ENCODE measurements at places on chromosomes 16 and 17.

DNA sequence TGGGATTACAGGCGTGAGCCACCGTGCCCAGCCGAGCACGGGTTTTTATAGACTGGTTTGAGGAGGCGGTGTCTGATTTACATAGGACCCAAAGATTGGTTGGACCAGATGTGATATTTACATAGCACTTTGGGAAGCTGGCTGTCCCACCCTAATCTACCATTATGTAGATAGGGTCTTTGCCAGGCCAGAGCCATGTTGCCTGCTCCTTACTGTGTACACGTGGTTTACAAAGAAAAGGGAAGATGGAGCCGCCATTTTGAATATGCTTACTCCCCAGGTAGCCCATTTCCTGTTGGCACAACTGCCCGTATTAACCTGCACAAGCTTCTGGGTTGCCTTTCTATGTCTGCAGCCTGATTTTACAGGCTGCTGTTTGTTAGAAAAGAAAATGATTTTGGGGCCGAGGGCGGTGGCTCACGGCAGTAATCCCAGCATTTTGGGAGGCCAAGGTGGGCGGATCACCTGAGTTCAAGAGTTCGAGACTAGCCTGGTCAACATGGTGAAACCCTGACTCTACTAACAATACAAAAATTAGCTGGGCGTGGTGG, 89.9 kb upstream of the EEF2KMT start:
- no peak for DNase-seq

- no peak for DNase-seq
These were observed 839 bp downstream of the NKD1 start for GRCh38 chr16:50548909-50549560.

DNA sequence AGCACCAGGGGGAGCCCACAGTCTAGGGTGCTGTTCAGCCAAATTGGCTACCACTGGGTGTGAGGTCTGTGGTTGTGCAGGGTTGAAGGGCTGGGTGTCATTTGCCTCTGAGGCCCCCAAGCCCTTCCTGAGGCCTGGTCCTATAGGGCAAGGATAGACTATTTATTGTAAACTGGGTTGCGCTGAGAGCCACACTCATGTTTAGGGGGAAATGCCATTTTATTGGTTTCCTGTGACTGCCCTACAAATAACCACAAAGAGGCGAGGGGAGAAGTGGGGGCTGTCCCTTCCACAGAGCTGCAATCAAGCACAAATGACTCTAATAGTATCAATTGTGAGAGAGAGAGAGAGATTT, 3.6 kb upstream of the ZCCHC14 start:
- no peak for DNase-seq

- DNase-seq = no peak
These were observed 194.0 kb upstream of the CIBAR2 start for GRCh38 chr16:85306071-85306792.

GRCh38 chr16:86984343-86984742, 332.8 kb downstream of the C16orf95 start:
- DNase-seq = no peak

GRCh38 chr17:34650051-34650750, 70.8 kb downstream of the TMEM132E start:
- DNase-seq = no peak

GRCh38 chr16:89843409-89844350, 15.4 kb downstream of the SPIRE2 start:
- DNase-seq = no peak

DNA sequence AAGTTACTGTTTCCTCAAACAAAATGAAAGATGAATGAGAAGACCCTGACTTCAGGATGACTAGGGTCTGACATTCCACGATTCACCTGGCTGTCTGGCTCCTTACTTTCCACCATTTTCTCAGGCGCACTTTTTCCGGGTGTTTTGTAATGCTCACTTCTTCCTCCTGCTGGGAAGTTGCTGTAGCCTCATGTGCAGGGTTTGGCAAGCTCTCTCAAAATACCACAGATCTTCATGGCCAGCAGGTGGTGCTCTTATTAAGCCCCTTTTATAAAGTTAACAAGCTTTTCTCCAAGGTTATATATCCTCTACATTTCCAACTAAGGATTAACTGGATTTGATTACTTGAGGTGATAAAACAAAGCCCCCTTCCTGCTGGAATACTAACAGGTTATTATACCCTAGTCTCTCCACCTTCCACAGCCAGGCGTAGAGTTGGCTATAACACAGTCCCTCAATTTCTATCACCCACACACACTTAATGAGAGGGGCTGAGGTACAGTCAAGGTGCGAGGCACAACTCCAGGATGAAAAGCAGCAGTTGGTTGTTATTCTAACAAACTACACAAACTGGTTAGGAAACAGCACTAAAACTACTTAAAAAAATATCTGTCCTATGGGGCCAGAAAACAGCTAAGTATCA, 45.4 kb downstream of the STH start:
- peak; percentile 66 for DNase-seq

DNA sequence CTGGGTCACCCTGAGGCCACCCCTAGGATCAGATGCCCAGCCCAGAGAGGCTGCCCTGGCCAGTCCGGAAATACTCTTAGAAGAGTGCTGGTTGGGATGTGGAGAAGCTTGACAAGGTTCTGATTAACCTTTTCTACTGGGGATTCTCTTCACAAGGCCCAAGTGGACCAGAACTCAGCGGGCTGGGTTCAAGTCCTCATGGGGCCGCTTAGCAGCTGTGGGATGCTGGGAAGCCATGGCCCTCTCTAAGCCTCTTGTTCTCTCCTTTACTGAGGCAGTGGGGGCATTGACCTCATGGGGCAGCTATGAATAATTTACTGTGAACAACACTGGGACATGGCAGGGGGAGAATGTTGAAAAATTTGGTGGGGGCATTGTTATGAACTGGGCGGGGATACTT, 92.8 kb downstream of the CYLD start:
- DNase-seq = no peak

DNA sequence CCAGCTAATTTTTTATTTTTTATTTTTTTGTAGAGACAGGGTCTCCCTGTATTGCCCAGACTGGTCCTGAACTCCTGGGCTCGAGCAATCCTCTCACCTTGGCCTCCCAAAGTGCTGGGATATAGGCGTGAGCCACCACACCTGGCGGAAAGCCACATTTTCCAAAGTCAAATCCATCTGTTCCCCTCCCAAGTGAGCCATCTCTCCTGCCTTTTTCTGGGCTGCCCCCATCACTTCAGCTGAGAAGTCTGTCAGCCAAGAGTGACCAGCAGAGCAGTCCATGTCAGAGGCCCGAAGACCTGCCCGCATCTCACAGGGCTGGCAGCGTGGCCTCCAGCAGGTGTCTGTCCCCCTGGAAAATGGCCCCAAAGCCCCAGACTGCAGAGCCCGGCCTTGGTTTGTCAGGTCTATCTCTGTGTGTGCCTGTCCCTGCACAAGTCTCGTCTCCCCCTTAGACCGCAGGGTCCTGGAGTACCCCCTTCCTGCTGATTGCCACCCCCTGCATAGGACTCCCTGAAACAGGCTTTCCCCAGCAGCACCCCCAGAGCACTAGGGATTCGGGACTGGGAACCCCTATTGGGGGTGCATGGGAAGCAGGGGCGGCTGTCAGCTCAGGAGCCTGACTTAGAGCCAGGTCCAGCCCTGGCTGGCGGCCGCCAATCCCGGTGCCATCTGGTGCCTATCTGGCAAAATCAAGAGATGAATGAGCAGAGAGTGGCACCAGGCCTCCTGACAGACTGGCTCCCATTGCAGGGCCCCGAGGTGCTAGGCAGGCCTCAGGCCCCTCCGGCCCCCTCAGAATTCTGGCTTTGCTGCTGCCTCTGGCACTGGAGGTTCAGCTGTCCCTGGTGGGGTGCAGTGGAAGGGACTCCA, 7.8 kb downstream of the TTYH2 start:
- DNase-seq = no peak

DNA sequence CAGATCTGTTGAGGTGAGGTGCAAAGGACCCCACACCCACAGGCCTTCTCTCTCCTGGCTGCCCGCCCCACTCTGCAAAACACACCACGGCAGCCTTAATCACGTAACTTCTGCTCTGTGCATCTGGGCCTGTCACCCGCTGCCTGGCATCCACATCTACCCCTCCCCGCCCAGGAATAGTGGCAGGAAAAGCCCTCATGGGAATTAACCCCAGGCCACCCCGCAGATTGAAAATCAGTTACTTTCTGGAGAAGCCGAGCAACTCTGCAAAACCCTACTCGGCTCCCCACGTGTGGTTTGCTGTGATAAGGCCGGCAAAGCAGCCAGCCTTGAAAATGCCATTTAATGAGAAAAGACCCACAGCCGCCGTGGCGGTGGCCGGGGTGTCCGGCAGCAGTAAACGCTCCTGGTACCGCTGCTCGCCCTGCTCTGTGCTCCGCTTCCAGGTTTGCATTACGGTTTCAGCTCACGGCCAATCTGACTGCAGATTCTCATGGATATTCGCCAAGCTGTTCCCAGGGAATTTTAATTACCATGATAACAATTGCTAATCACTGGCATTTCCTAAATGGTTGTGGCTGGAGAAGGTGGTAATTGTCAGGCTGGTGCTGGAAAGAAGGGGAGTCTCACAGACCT, 78.0 kb upstream of the DOC2B start:
- DNase-seq = no peak

- DNase-seq = peak; percentile 77
These were observed 10.9 kb upstream of the HS3ST6 start for GRCh38 chr16:1929105-1929504.

DNA sequence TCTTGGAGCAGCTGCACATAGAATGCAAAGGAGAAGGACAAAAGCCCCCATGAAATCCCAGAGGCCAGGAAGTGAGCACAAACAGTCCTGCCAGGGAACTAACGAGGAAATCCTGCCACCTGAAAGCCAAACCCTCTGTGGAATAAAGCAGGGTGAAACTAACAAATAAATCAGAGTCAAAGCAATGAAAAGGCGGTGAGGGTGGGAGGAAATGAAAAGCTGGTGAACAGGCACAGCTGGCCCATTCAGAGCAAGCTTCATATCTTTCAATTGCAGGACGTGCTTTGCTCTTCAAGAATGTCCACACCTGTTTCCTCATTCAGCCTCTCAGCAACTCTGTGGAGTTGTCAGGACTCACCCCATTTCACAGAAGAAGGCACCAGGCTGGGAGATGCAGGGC, 108.1 kb downstream of the ABCC12 start:
- DNase-seq = no peak

DNA sequence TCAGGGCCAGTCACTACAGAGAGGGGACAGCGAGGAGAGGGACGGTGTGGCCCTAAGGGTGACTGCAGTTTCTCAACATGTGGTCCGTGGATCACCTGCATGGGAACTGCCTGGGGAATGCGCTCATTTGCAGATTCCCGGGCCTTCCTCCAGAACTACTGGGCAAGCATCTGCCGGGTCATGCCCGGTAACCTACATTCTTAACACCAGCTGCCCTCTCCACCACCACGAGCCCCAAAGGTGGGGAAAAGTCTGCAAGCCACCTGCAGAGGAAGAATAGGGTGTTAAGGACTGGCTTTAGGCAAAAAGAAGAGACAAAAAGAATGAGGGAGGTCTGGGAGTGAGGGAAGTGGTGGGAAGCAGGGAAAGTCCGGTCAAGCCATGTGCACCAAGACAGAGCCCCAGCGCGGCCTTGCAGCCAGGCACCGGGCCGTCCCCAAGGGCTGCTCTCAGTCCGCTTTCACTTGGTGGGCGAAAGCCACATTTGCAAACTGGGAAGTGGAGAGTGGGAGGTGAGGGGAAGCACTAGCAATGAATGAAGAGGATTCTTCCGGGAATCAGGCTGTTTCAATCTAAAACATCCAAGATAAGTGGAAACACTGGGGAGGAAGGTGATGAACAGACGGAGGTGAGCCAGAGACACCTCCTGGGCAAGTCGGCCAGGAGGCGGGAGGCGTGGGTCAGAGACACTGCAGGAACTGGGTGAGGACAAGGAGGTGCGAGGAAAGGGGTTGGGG, 70.3 kb downstream of the N4BP1 start:
- no peak for DNase-seq

DNA sequence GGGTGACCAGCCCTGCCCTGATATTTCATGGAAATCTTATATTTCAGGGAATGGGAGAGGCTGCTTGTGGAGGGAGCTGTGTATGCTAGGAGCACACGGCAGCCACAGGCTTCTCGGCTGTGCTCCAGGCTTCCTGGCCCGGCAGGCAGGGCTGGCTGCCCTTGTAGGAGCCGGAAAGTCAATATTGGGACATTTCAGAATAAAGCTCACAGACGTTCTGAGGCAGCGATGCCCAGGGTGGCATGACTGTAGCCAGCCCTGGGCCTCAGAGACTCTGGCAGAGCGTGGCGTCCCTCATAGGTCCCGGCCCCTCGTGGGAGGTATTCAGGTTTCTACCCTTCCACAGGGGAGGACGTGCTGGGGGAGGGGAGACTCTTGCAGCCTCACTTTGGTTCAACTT, 65.7 kb downstream of the BANP start:
- no peak for DNase-seq

GRCh38 chr17:80219763-80220053, 425 bp downstream of the SGSH start:
- DNase-seq = no peak

GRCh38 chr17:56886288-56886731, 27.5 kb downstream of the TRIM25 start:
- peak; percentile 7 for DNase-seq

DNA sequence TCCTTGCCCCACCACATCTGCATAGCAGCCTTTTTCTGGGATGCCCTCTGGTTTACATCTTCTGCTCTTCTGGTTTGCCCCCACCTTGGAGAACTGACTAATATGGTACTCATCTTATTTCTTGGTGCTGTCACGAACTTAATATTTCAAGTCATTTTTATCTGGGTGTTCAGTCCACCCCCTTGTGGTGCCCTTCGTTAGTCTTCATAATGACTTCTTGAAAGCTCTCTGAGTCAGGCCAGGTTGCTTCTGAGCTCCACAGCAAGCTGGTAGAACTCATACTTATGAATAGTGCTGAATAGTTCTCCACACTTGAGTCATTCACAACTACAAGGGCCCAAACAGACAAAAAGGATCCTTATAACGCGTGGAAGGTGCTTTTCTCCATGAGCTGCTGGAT, 35.8 kb upstream of the TEKT3 start:
- no peak for DNase-seq

DNA sequence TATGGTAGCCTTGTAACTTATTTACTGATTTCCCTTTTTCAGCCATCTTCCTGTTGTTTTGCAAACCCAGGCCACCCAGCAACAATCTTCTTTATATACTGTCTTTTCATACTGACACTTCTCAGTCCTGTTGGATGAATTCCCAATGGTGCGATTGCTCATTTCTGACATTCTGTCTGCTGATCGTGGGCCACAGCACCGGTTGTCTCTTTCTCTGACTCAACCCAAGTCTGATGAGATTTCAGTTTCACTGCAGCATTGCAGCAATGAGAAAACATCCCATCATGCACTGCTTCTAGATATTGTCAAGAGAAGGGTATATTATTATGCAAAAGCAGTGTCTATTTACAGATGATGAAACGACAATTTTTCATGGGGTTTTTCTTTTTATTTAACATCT, 349.2 kb upstream of the HSBP1 start:
- no peak for DNase-seq

- DNase-seq = peak; percentile 77
These were observed 1.3 kb downstream of the METRN start for GRCh38 chr16:716200-716568.

DNA sequence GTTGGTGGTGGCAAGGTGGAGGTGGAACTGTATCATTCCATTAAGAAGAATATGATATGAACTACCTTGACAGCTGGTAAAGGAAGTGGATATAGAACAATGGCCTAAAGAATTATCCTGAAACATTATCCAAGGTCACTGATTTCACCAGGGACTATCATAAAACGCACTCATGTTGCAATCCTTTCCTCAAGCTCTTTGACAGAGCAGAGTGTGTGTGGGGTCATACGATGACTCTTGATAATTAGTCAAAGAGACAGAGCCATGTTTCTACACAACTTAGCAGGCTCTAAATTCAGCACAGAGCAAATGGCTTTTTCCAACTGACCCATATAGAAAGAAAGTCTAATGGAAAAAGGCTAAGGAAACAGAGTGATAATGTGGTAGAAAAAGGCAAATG, 126.4 kb upstream of the ANKFN1 start:
- DNase-seq = no peak

GRCh38 chr17:32960815-32961214, 30.8 kb upstream of the SPACA3 start:
- DNase-seq = no peak

Data from NCI-H146 (cell line).